Stimulated activated CD8-positive, alpha-beta memory T cell treated with anti-CD3 and anti-CD28 coated beads, Interleukin-4, amount 100 ng/mL, for 1 hour (primary cell): ENCODE measurements at places on chromosomes 1 and 21.
A peak's percentile ranks its signal among the peaks of the same experiment; 100 is the strongest.

DNA sequence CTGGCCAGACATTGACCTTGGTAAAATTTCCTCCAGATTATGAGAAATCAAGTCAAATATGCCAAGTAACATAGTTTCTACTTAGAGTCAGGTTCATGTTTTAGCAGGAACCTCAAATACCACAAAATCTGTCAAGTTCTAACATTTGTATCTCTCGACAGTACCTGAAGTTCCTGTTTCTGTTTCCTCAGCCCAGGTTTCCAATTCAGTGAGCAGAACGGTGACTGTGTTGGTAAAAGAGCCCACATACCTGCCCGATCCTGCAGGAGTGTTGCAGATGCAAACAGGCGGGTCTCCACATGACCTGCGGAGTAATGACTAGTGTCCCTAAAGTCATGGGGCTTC is 57.9 kb upstream of the LGALS8 start:
- DNase-seq: no peak

GRCh38 chr1:204288021-204288588 is 71.6 kb downstream of the PLEKHA6 start:
- no peak for DNase-seq

DNA sequence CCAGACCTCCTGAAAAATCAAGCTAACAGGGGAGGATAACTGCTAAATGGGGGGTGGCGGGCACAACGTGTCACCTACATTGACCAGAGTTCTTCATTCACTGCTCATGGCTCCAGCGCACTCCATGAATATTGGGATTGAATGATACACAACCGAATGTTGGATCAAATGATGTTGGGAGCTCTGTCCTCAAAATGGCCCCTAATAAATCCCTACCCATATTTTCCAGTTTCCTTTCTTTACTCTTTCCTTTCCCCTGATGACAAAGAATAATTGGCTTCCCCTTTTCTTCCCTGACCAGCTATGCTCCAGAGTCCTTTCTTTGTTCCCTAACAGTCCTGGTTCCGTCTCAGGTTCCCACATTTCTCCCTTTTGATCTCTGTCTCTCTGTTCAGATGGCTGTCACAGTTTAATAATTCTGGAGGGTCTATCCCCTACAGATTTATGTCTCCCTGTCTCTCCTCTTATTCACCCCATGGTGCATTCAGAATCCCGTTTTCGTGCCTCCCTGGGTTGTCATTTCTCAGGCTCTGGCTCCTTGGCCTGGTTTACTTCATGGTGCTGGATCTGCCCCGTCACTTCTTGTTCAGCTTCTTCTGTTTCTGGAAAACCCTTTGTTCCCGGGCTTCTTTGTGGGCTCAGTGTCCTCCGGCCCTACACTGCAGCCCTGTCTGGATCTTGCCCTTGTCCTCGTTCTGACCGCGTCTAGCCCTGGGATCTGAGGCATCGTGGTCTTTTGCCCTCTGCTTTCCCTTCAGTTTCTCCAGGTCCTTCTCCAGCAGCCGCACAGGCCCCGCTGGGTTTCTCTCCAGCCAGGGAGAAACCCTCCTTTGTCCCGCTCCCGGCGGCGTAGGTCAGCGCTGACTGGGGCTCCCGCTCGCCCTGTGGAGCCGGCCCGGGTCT is 78.3 kb downstream of the NDUFS5 start:
- DNase-seq: no peak

- no peak for DNase-seq
Measured at GRCh38 chr1:234000557-234001041, 96.1 kb downstream of the SLC35F3 start.

GRCh38 chr1:170634293-170634692 is 29.6 kb upstream of the PRRX1 start:
- DNase-seq: no peak

GRCh38 chr1:178262120-178262500 is 168.2 kb downstream of the RASAL2 start:
- no peak for DNase-seq

DNA sequence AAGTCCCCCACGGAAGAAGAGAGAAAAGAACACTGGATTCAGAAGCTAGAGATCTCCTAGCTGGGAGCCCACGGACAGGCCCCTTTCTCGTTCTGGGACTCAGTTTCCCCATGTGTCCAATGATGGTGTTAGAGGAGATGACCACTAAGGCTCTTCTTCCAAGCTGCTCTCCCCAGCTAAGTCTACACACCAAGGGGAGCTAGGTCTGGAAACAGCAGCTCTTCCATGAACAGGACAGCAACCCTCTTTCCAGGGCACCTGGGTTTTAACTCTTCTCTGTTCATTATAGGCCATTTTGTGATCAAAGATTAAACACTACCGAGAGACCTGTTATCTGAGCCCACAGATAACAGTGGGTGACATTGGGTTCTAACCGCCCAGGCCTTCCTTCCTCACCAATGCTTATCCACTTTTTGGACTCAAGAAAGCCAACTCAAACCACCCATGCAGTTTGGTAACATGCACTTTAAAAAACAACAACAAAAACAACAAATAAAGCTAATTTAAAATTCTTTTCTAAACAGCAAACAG is 85.9 kb downstream of the MRPL37 start:
- DNase-seq: no peak

GRCh38 chr1:201870397-201870796 is 18.3 kb upstream of the SHISA4 start:
- DNase-seq: no peak

GRCh38 chr1:27872059-27872801 is at the start of gene THEMIS2:
TSS of gene THEMIS2 (plus strand) at chr1:27872544. CDS start at chr1:27872572, 28 bp downstream.
- DNase-seq: peak; percentile 68

DNA sequence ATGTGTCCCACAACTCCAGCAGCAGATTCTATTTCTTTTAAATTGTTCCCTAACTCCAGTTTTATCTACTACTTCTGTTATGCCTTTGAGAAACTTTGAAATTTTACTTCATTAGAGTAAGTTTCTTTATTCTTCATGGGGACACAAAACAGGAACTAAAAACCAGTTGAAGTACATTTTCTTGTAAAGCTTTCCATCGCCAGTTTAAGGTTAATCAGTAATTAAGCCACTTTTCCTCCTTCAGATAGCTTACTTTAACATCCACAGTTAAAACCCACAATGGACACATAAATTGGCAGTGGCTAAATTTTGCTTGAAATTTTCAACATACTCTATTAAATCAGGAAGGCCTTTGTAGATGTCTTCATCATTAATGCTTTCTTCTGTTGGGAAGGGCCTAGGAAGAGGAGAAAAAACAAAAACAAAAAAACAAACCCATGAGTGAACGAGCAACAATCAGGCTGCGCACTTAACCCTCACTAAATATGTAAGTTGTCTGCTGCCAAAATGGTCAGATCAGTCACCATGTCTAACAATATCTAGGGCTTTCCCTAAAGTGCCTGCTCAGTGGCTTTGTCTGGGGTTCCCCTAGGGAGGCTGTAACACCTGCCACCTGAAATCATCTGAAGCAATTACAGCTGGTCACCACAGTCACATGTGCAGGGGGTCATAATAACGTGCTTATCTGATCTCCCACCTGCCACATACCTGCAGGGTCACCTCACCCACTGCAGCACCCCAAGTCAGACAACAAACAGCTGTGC is 187.9 kb downstream of the VAV3 start:
- DNase-seq: no peak

DNA sequence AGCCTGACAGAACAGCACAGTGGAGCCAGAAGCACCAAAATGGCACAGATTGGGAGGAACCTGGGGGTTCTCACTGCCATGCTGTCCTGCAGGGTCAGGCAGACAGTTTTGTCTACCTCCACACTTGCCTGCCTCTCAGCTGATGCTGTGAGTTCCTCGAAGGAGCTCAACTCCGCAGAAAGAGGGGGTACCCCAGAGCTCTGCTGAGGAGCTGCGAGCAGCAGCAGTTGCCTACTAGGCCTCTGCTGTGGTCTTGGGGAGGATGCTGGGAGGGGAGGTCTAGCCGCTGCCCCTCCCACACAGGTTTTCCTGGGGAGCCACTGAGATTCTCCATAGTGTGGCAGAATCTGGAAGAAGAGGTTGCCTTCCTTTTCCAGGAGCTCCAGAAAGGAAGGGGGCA is 192.5 kb downstream of the FOXD2 start:
- no peak for DNase-seq

DNA sequence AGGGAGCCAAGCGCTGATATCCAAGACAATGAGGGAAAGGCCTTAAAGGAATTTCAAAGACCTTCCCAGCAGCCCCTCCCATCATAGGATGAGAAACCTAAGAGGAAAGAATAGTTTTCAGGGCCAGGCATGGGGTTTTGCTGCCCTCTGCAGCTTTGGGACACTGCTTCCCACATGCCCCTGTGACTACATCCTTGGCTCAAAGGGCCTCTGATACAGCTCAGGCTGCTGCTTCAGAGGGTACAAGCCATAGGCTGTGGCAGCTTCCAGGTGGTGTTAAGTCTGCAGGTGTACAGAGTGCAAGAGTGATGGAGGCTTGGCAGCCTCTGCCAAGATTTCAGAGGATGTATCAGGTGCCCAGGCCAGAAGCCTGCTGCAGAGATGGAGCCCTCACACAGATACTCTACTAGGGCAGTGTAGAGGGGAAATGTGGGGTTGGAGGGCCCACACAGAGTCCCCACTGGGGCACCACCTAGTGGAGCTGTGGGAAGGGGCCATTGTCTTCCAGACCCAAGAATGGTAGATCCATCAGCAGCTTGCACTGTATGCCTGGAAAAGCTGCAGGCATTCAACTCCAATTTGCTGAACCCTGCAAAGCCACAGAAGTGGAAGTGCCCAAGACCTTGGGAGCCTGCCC is 125.8 kb downstream of the SLC45A1 start:
- DNase-seq: no peak

DNA sequence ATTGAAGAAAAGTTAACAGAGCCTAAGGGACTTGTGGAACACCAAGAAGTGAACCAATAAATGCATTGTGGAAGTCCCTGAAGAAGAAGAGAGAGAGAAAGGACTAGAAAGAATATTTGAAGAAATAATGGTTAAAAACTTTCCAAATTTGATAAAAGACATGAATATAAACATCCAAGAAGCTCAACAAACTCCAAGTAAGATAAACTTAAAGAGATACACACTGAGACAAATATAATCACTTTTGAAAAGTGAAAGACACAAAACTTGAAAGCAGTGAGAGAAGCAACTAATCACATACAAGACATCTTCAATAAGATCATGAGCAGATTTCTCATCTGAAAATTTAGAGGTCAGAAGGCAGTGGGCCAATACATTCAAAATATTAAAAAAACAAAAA is 91.2 kb downstream of the MPZL1 start:
- DNase-seq: no peak

DNA sequence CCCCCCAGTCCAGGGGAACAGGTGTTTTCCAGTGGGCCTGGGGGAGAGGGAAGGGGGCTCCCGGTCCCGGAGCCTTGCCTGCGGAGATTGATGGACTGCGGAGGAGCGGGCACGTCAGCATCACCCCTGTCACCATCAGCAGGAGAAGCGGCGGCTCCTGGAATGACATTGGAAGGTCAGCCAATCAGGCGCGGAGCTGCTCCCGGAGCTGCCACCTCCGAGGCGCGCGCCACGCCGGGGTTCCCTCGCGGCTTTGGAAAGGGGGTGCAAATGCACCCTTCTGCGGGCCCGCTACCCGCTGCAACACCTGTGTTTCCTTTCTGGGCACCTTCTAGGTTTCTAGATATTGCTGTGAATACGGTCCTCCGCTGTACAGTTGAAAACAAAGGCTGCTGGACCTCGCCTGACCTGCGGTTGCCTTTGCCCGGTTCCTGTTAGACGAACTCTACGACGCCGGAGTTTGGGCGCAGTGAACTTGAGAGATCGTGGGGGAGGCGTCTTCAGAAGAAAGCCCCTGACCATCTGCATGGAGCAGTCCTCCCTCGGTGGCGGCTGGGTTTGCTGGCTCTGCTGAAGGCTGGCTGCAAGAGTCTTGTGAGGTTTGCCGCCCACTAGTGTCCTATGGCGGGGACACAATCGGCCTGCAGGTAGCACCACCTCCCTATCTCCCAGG is 5.3 kb downstream of the DSCAM start:
- DNase-seq: no peak

- DNase-seq: no peak
Measured at GRCh38 chr1:85229574-85230097, 28.8 kb upstream of the SYDE2 start.

DNA sequence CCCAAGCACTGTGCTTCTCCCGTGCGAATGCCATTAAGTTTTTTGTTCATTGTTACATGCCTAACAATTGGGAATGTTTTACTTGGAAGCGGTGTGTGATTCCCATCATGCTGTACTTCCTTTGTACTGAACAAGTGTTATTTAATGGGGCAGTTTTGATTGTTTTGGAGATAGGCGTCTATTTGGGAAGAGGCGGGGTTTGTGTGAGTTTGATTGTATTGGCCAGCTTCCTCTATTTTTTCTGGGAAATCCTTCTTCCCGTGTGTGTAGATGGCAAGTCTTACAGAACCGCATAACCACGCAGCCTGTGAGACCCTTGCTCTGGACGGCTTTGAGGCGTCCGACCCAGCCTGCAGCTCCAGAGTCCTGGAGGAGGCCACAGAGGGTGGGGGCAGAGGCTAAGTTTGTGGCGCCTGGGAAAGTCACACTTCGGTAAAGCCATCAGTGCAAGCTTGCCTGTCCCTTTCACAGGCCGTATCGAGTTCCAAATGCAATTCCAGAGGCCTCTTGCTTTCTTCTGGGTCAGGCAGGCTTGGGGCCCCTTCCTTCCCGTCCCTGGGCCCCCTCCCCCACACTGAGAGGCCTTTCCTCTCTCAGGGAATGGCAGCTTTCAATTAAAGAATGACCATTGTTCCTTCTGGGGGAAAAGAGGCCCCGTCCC is 210.3 kb downstream of the TOMM20 start:
- DNase-seq: no peak

GRCh38 chr21:31865429-31865970 is 7.3 kb upstream of the HUNK start:
- no peak for DNase-seq

GRCh38 chr21:32494934-32495709 is 82.6 kb downstream of the EVA1C start:
- no peak for DNase-seq

GRCh38 chr1:63101336-63101735 is 221.0 kb upstream of the FOXD3 start:
- DNase-seq: no peak

DNA sequence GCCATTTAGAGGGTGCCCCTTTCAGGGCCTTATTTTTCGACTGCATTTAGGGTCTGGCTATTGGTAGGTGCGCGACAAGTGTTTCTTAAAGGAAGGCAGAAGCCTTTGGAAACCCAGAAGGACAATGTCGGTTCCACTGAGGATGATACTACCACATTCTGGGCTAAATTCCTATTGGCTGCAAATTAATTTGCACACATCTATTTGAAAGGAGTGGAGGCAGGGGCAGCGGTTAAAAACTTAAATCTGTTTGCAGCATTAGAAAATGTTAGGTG is 1.1 kb downstream of the PATJ start:
- DNase-seq: no peak

- peak; percentile 35 for DNase-seq
Measured at GRCh38 chr1:17419626-17420328, 19.7 kb downstream of the RCC2 start.

- no peak for DNase-seq
Measured at GRCh38 chr1:41898191-41898713, 20.5 kb downstream of the HIVEP3 start.

DNA sequence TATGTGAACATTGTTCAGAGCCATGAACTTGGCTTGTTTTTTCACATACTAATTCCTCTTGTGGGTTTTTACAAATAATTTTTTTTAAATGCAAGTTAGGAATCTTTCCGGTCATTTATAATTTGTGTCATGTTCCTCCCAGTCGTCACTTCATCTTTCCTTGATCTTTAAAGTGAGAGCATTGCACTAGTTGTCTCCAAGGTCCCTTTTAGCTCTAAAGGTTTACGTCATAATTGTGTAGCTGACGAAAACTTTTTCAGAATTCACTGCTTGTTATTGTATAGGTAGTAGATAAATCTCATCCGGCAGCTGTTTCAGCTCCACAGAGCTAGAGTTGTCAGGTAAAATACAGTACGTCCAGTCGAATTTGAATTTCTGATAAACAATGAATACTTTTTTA is 33.6 kb downstream of the SOAT1 start:
- no peak for DNase-seq
